ENCODE measurements at places on chromosomes 11 and 22.

GRCh38 chr22:38027487-38027886, 29.7 kb upstream of the PICK1 start:
- DNase-seq: no peak

DNA sequence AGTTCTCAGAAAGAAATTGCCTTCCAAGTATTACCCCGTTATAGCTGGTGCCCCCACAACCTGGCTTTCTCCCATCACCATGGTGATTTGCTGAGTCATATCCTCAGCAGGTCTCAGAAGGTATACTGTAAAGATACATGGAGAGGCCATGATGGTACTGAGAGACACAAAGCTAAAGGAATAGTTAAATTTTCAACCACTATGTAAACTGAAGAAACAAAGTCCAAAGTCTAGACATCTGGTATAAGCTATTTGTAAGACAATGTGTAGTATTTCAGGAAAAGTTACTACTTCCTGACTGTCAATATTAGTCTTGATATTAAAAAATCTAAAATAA, 377.1 kb downstream of the DCDC1 start:
- no peak for DNase-seq

DNA sequence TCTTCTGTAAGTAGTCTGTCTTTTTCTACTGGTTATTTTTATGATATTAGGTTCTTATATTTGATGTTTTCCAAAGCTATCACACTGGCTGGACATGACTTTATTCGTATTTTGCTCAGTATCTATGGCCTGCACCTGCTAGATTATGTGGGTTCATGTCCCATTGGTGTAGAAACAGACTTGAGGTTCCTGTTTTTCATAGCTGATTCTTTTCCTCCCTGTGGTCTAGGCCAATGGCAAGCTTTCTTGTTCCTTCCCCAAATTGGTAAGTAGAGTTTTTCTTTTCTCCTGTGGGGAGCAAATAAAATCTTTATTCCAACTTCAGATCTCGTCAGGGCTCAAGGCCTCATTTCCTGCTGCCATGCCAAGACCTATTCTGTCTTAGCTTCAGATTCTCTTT, 30.2 kb upstream of the SWAP70 start:
- no peak for DNase-seq

DNA sequence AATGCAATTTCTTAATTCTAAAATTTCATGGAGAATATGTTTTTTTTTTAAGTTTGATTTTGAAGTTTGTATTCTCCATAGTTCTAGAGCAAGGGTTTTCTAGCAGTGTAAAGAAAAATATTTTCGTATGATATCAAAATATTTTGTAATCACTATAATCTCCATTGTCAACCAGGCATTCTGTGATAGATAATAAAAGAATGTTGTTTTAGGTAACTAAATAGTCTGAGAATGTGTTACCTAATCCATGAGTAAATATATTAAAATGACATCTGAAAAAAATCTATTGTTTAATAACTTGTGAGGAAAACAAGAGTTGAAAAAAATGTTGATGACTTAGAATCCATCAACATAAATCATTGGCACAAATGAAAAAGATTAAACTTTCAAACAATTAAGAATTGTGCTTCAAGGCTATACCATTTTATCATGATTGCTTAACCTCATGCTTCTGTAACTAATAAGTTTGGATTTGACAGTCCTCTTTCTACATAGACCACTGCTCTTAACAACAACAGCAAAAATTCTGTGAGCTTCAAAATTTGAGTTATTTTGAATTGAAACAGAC, 2211.8 kb downstream of the LRRC4C start:
- DNase-seq: no peak

GRCh38 chr22:31844941-31845340, 91.1 kb downstream of the DEPDC5 start:
- no peak for DNase-seq
